ENCODE measurements at places on chromosomes 3 and 15.

GRCh38 chr15:58221591-58222241 is 83.5 kb downstream of the AQP9 start:
- DNase-seq = no peak

DNA sequence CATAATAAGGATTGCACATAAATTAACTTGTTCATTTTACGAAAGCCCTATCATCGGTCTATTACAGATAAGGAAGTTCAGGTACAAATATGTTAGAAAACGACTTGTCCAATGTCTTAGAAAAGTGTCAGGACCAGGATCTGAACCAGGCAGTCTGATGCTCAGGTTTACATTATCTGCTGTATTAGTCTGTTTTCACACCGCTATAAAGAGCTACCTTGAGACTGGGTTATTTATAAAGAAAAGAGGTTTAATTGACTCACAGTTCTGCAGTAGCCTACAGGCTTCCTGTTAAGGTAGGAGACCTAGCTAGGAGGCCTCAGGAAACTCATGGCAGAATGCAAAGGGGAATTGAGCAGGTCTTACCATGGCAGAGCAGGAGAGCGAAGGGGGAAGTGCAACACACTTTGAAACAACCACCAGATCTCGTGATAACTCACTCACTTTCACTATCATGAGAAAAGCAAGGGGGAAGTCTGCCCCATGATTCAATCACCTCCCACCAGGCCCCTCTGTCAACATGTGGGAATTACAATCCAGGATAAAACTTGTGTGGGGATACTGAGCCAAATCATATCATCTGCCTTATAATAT is 45.8 kb upstream of the GOLIM4 start:
- no peak for DNase-seq

DNA sequence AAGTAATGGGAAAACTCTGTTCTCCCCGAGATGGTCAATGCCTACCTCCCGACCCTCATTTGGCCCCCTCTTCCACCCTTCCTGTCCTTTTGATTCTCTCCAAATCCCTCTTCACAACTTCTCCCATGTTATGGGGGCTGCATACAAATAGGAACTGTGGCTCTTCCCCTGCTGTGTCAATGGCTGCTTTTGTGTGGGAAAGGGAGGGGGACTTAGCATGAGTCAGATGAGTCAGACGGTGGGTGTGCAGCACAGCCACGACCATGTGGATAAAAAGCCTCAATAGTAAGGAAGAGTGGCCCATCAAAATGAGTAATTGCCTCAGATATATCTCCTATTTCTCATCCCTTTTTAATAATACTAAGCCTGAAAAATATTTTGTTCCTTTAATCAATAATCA is 31.9 kb downstream of the SPATA16 start:
- no peak for DNase-seq

- no peak for DNase-seq
Observed at GRCh38 chr15:98120561-98120960, 160.1 kb downstream of the ARRDC4 start.

DNA sequence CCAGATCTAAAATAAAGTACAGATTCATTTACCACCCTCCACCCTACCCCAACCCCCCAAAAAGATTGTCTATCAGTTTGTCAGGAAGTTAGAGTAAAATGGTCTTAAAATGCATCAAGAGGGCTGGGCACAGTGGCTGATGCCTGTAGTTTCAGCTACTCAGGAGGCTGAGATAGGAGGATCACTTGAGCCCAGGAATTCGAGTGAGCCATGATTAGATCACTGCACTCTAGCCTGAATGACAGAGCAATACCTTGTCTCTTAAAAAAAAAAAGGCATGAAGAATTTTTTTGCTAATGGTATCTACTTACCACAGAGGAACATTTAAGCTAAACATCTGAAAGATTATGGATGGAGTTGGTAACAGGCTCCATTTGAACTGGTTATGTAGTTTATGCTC is 71.0 kb downstream of the RBM6 start:
- no peak for DNase-seq

DNA sequence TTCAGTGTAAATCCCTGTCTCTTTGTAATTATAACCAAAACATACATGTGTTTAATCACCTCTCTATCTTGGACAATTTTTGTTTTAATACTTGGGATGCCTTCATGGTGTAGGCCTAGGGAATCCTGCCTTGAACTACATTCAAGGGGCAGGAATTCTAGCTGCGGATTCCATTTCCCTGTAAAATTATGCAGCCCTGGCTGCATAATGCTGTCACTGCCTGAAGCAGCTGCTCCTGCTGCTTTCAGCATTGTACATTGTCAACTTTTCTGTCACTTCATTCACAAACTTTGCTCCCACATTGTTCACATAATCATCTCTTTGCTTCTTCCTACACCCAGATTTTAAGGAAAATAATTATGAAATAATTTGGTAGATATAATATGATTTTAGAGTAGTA is 638.7 kb downstream of the RBMS3 start:
- DNase-seq = no peak

GRCh38 chr15:44427756-44428724 is 611 bp downstream of the CTDSPL2 start:
- no peak for DNase-seq

- DNase-seq = no peak
Observed at GRCh38 chr15:41377978-41378377, 24.3 kb downstream of the NDUFAF1 start.

DNA sequence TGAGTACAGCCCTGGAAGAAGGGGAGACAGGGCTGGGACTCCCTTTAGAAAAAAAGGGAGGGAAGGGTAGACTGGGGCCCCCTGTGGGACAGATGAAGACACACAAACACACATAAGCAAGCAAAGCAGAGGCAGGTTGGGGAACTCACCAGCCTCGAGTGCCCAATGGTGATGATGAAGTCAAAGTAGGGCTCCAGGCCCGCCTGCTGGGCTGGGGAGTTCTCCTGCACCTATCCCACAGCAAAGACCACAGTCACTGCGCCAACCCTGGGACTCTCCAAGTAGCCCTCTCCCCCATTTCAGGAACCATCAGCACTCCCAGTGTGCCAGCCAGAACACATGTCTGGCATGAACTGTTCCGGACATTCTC is 4.1 kb downstream of the GORASP1 start:
- DNase-seq = no peak

GRCh38 chr3:157077565-157077991 is 82.4 kb downstream of the CCNL1 start:
- peak; percentile 73 for DNase-seq

DNA sequence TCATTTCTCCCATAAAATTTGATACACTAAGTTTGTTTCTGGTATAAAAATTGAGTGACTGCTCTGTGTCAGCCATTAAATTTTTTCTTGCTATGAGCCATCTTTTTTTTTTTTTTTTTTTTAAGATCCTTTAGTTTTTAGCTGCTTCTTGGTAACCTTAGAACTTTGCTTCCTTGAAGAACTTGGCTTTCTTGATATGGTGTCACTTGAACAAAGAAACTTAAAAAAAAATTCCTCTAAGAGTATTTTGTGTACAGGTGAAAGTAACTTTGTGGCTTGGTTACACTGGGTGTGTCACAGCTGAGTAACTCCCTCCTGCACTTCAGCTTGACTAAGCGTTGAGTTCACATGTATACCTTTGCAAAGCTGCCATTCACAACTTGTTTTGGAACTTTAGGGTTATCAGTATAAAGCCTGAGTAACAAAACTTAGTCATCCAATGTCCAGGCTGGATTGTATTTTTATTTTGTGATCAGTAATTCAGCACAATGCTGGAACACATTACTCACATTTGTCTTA is 6.5 kb downstream of the CHD2 start:
- DNase-seq = no peak

DNA sequence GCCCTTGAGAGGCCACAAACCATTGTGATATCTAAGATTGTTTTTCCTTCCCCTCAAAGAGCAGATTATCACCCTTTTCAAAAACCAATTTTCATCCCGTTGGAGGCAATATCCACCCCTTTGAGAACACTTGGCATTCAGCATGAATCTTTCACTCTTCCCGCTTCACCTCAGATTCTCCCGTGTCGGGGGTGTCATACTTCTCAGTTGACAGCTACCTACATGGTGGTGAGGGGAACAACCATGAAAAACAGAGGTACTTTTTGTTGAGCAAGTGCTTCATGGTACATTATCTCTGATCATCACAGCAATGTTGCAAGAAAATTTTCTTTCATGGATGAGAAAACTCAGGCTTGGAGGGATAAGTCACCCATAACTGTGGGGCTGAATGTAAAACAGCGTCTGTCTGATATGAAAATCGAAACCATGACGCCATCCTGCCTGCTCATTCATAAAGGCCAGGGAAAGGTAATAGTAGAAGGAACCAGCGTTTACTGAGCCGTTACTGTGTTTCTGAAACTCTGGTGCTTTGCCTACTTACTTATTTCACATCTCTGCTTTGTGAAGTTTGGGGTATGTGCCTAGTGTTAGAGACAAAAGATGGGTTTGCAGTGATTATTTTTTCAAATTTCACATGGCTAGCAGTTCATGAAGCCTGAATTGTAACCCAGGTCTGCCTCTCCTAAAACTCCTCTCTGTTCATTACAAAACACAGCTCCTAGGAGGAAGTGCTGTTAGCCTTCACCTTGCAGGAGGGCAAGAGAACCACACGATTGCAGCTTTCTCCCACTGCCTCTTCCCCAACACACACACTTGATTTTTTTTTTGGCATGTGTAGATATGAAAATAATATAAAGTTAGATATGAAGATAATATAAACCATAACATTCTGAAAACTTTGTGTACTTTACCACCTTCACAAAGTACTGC is 35.4 kb downstream of the SV2B start:
- DNase-seq = no peak

DNA sequence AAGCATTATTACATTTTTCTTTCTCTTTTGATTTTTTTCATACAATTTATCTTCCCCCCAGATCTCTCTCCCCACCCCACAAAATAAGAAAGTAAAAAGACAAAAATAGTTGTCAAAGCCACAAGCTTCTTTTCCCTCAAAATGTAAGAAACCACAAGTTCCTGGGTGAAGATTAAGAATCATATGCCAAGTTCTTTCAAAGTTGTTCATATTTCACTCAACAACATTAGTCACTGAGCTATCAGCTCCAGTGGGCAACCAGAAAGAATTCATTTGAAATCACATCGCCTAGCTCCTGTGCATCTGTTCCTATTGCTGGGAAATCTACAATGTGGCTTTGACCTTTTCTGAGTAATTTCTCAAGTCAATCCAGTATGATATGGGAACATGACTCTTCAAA is 681.6 kb upstream of the ARPP21 start:
- no peak for DNase-seq

GRCh38 chr15:47484059-47484458 is 233.2 kb upstream of the SEMA6D start:
- no peak for DNase-seq

DNA sequence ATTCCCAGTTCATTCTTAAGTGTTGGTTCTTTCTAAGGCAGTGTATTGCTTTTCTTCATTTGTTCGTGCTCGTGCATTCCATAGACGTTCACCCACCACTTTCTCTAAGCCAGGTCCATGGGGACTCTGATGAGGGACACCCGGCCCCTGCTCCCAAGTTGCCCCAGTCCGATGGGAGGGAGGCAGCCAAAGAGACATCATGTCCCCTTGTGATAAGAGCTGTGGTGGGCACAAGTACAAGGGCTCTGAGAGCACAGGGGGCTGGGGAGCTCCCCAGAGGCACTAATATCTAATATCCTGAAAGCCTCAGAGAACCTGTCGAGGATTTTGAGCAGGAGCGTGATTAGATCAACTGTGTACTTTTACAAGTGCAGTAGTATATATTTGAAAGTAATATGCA is 6.3 kb downstream of the SPSB4 start:
- no peak for DNase-seq

DNA sequence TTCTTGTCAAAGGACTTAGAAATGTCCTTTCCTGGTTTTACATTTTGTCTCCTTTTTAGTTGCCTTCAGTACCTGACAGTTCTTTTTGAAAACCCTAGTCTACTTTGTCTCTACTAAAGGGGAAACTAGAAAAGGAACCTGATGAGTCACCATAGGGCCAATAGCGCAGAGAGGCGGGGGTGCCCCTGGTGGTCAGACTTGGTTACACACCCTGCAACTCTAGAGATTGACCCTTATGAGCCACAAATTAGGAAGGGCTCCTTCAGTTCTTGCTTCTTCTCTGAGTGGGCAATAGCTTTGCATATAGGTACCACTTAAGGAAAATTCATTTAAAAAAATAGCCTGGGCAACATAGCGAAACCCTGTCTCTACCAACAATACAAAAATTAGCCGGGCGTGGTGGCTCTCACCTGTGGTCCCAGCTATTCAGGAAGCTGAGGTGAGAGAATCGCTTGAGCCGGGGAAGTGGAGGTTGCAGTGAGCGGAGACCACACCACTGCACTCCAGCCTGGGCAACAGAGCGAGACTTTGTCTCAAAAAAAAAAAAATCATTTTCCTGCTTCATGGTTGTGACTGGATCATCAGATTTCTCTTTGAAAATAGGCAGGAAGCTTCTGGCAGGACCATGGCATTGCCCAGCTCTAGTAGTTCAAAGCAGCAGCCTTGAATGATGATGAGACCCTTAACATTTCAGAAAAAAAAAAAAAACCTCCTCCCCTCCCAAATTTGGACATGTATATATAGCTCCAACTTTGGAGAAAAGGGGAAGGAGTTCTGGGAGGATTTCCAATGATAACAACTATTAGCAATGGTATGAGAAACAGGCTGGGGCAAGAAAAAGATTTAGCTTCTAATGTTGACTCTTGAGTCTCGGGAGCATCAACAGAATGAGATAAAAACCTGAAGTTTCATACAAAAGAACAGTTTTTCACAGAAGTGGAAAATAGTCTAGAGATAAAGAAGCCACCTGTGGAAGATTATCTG is 45.2 kb upstream of the RASA2 start:
- DNase-seq = peak; percentile 84

- no peak for DNase-seq
Observed at GRCh38 chr3:143526011-143526545, 322.2 kb downstream of the SLC9A9 start.

DNA sequence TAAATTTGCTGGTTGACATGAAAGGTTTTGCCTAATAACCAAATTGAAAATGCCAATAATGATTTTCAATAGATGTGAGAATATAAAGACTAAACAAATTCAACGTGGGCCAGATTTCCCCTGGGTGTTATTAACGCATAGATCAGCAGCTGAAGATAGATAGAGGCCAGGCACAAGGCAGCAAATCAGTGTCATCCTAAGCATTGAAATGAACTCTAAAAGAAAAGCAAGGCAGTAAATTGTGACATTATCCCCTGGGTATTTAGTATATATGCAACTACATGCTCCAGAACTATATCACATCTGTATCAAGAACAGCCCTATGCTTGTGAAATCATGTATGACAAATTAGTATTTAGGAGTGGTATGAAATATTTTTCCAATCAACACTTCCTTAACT is 167.1 kb upstream of the EPHA3 start:
- no peak for DNase-seq
